ENCODE measurements at places on chromosomes 5 and 9.

DNA sequence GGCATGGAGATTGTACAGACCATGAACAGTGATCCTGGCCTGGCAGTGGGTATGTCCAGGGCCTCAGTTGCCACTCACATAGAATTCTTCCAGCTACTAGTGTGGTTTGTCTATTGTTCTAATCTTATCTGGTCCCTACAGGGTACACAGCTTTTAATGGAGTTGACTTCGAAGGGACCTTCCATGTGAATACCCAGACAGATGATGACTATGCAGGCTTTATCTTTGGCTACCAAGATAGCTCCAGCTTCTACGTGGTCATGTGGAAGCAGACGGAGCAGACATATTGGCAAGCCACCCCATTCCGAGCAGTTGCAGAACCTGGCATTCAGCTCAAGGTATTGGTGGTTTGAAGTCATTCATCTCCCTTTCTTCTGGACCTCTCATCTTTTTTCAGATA lies 43.8 kb downstream of the THBS4 start:
- DNase-seq = no peak

DNA sequence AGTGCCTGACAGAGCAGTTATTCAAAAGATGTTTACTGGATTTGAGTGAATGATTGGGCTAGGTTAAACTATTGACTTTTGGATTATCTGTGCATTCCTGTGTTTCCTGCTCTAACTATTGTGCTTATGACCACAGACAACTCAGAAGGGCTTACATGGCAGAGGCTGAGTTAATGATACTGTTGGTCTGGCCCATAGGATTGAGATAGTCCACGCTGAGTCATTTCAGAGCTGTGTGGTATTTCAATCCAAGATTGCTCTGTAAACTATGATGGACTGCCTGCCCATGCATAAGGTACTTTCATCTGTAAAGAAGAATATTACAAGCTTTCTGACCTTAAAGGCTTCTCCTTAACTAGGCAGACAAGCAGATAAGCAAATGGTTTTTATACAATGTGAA lies 49.1 kb upstream of the SLIT3 start:
- no peak for DNase-seq

DNA sequence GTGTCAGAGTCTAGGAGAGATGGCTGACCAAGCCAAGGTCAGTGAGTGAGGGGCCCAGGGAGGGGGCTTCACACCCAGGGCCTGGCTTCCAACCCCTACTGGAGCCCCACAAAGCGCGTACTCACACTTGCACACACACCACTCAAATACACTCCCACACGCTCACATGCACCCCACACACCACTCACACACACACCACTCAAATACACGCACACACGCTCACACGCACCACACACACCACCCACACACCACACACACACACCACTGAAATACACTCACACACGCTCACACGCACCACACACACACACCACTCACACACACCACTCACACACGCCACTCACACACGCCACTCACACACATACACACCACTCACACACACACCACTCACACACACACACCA lies 5.7 kb upstream of the ASB6 start:
- DNase-seq = no peak

GRCh38 chr5:42951293-42951840 lies 88.8 kb downstream of the ANXA2R start:
- DNase-seq = peak; percentile 61

GRCh38 chr9:125966466-125966865 lies 219.3 kb downstream of the PBX3 start:
- no peak for DNase-seq

- DNase-seq = no peak
These were observed 195.7 kb downstream of the CRB2 start for GRCh38 chr9:123551734-123552133.

DNA sequence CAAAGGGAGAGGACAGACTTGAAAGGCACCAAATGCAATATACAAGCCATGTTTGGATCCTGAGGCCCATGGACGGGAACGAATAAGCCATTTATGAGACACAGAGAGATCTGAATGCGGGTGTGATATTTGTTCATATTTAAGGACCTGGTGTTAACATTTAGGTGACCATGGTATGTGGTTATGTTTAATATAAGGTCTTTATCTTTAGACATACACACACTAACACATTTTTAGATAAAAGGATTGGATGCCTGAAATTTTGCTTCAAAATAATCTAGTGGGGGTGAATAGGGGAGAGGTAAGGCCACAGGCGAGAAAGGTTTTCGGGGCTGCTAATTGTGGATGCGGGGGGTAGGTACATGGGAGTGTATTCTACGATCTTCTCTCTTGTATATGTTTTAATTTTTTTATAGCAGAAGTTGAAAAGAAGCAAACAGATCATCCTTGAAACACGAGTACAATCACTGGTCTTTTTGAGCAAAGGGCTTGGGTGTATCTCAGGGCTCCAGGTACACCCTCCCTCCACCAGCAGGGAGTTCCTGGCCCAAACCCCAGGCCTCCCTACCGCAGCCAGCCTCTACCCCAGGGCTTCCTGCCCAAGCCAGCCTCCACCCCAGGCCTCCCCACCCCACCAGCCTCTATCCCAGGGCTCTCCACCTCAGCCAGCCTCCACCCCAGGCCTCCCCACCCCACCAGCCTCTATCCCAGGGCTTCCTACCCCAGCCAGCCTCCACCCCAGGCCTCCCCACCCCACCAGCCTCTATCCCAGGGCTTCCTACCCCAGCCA lies 12.2 kb downstream of the AKNA start:
- DNase-seq = no peak

DNA sequence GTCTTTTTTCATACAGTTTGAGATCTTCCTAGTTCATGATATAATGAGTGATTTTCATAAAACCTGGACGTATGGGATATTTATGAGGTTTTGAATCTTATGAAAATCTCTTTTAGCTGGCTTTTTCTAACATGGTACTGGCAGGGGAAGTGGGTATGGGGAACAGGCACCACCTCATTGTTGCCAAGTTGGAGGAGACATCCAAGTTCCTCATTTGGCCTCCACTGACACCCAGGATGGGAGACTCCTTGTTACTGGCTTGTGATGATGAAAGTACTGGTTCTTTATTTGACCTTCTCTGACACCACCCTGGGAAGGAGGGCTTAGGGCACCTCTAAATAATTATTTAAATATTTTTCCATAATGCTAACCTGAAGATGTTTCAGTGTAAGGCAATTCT lies 4.0 kb upstream of the TNPO1 start:
- peak; percentile 79 for DNase-seq

GRCh38 chr5:103340717-103341388 lies 82.3 kb downstream of the MACIR start:
- DNase-seq = peak; percentile 20

DNA sequence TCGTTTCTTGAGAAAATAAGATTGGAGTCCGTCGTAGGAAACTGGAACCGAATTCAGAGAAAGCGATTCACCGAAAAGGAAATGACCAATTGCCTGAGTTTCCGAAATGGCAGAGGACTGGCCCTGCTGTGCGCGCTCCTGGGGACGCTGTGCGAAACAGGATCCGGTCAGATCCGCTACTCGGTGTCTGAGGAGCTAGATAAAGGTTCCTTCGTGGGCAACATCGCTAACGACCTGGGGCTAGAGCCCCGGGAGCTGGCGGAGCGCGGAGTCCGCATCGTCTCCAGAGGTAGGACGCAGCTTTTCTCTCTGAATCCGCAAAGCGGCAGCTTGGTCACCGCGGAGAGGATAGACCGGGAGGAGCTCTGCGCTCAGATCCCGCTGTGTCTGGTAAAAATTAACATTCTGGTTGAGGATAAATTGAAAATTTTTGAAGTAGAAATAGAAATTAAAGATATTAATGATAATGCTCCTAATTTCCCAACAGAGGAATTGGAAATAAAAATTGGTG lies 379 bp downstream of the PCDHGA3 start:
- no peak for DNase-seq

- no peak for DNase-seq
These were observed 53.9 kb upstream of the PTCH1 start for GRCh38 chr9:95570646-95571045.

DNA sequence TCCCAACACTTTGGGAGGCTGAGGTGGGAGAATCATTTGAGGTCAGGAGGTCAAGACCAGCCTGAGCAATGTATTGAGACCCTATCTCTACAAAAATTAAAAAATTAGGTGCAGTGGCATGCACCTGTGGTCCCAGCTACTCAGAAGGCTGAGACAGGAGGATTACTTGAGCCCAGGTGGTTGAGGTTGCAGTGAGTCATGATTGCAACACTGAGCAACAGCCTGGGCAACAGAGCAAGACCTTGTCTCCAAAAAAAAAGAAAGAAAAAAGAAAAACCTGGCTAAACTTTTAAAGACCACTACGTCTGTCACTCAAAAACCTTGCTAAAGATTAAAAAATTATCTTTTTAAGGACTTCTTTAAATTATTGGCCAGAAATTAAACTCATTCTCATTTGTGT lies 59.8 kb upstream of the ABCA1 start:
- DNase-seq = no peak

DNA sequence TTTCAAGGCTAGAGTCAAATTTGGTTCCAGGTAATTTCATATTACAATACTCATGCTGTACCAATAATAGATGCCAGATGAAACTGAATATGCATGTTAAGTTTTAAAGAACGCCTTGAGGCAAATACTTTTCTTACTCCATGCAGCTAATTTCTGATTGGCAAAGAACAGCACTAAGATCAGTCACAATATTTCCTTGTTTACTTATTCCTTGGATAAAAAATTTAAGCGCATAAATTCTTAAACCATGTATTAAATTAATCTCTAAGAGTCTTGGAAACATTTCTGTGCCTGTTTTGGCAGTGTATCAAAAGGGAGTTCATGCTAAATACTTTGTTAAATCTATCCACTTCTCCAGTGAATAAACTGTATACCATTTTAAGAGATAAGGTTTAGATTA lies 173.5 kb downstream of the SLC12A2 start:
- DNase-seq = no peak

- peak; percentile 63 for DNase-seq
These were observed 663 bp upstream of the SMIM27 start for GRCh38 chr9:32551276-32552051.

DNA sequence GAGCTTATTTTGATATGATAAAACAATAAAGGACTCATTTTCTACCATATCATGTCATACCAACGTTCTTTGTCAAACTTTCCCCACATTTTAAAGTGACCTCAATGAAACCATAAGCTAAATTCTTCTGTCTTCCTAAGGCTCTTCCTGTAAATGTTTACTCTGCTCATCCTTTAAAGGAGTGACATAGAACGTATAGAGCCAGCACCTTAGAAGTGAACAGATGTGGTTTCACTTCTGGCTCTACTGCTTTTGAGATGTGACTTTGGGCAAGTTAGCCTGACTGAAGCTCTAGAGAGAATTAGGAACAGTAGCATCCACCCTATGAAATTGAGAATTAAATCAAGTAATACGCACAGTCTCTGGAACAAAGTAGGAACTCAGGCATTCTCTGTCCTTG lies 24.1 kb downstream of the SAR1B start:
- no peak for DNase-seq

DNA sequence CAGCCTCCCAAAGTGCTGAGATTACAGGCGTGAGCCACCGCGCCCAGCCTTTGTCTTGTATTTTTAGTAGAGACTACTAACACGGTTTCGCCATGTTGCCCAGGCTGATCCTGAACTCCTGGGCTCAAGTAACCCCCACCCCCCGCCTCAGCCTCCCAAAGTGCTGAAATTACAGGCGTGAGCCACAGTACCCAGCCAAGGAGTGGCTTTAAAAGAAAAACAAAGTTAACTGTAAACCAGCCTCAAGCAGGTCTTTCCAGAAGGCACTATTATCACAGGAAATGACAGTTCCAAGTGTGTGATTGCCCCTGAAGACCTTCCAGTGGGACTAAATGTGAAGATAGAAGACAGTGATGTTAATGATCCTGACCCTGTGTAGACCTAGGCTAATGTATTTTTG lies 31.1 kb downstream of the SIL1 start:
- DNase-seq = no peak

GRCh38 chr5:819078-819477 lies 31.7 kb downstream of the ZDHHC11 start:
- no peak for DNase-seq

- DNase-seq = no peak
These were observed 75.7 kb downstream of the FBXL7 start for GRCh38 chr5:15575666-15576065.

- DNase-seq = peak; percentile 7
These were observed 117.9 kb downstream of the ZSWIM6 start for GRCh38 chr5:61449804-61450492.

DNA sequence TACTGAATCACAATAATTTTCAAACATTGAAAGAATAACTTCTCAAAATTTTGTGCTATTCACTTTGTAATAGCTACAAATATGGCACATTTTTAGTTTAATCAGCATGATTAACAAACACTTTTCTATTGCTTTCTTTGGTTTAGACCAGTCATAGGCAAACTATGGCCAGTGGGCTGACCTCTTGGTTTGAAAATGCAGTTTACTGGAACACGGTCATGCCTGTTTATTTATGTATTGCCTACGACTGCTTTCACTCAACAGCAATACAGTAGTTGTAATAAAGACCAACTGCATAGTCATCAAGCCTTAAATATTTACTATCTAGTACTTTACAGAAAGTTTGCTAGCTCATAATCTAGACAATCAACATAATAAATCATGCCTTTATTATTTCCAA lies 810.8 kb downstream of the TLE1 start:
- DNase-seq = no peak

- no peak for DNase-seq
These were observed 2.5 kb upstream of the ZNF474 start for GRCh38 chr5:122126756-122127321.

- DNase-seq = peak; percentile 59
These were observed 21.1 kb downstream of the VCP start for GRCh38 chr9:35051069-35051967.

DNA sequence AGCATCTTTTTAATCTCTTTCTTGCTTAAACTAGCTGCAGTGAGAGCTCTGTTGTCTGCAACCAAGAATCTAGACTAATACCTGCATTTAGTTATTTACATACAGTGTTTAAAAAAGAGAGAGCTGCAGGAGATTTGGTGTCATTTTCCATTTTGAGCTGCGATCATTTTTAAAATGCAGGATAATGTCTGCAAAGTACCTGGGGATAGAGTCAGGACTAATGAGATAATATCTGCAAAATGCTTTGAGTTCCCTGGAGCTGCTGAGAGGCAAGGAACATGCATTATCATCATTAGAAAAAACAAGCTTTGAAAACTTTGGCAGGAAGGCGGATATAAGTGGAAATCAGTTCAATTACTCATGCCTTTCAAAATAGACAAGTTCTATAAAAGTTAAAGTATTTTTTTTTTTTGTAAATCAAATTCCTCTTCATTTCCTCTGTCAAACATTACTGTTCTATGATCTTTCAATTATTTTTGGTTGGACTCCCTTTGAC lies 21.8 kb upstream of the ANKRD33B start:
- DNase-seq = no peak

- no peak for DNase-seq
These were observed 17.4 kb downstream of the LMNB1 start for GRCh38 chr5:126794157-126794828.
